Body of pancreas (tissue), 4 donors: ENCODE measurements at places on chromosomes 13 and 19.

DNA sequence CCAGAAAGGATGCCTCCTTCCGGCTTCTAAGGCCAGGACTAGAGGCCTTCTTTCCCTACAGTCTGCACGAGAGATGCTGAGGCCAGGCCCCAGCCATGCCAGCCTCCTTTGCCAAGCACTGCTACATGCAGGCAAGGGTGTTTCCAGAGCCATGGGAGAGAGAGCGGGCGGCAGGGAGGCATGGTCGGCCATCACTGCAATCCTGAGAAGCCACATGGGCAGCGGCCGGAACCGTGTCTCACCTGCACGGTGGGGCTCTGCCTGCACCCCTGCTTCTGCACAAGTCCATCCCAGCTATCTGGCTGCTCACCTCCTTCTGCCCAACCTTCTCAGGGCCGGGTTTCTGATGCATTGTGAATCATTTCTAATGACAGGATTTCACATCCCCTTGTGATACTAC, 35.1 kb downstream of the TSHZ3 start:
- no peak for DNase-seq

DNA sequence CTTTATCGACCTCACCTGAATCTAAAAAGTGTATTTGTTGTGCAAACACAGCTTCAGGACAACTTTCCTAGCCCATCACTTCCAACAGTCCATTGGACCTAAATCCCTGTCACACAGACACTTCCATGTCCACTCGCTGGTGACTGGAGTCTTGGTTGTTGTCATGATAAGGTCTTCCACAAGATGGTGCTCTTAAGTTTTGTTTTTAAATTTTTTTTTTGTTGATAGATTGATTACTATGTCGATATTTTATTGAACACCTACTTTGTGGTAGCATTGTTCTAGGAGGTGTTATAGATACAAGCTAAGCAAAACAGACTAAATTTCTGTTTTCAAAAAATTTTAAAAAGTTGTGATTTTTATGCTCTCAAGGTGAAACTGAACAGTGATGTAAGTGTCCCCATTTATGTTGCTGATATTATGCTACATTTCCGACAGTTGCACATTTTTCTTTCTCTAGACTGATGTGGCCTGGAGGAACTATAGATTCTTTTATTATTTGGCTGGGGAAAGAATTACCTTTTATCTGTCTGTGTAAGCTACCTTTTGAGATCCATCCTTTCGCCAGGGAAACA, 8.1 kb upstream of the ERICH6B start:
- DNase-seq = no peak

DNA sequence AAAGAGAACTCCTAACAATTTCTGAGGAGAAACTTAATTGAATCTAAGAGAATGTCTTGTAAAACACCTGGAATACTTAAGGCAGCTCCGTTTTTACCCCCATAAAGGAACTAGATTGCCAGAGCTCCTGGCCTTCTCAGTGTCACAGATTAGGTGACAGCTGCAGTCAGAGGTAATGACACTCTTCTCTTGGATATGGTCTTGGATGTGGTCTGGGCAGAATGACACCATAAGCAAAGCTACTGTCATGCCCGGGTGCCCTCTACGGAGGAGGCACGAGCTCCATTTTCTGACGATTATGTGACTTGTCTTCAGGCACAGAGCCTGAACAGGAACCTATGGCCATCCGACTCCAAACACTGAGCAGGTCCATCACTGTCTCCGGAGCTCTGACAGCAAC, 46.7 kb downstream of the STK24 start:
- no peak for DNase-seq

DNA sequence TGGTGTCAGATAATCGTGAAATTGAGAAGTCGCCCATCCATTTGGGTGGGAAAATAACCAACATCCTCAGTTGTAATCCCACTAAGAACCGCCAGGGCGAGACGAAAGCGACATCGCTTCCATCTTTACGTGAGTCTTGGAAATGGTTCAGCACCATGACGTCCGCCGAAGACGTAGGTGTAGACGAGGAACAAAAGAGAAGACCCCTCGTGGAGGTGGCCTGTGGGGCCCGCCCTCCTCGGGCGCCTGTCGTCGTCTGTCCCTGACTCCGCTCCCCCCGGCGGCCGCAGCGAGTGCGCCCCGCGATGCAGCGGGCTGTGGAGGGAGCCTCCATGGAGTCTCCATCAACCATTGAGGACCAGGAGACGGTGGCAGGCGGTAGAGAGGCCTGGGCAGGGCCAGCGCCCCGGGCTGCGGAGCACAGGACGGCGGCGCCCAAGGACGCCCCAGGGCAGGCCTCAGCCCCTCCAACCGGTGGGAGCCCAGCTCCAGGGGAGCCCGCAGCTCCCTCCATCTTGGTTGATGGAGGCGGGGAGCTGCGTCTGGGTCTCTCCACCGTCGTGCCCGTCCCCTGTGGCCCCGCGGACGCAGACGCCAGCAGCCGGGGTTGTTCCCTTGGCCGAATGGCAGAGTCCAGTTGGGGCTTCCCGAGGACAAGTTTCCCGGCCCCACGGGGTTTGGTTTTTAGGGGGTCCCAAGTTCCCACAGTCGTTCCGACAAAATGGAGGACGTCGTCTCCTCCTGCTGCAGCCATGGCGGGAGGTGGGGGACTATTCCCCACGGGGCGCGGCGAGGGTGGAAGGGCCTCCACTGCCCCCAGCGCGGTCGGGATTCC, 990 bp upstream of the ZMYM2 start:
- DNase-seq = peak; percentile 70

DNA sequence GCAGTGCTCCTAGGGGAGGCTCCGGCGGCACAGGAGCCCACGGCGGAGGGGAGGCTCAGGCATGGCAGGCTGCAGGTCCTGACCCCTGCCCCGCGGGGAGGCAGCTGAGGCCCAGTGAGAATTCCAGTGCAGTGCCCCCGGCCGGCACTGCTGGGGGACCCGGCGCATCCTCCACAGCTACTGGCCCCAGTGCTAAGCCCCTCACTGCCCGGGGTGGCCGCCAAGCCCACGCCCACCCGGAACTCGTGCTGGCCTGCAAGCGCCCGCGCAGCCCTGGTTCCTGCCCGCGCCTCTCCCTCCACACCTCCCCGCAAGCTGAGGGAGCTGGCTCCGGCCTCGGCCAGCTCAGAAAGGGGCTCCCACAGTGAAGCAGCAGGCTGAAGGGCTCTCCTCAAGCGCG, 62.2 kb downstream of the SPRY2 start:
- no peak for DNase-seq

DNA sequence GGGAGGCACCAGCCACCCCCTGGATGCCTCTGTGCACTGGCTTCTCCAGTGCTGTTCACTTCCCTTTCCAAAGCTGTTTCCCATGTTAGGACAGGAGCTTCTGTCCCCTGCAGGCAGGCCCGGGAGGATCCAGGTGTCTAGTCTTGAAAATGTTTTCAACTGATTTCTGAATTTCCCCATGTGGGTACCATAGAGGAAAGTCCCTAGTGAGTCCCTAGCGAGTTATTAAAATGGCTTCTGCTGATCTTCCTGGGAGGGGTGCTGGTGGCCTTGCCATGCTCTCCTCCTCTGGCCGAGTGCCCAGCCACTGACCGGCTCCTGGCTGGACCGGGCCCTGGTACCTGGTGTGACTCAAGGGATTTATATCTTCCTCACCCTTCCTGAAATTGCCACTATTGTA, 5.2 kb upstream of the ANKRD10 start:
- DNase-seq = peak; percentile 52

DNA sequence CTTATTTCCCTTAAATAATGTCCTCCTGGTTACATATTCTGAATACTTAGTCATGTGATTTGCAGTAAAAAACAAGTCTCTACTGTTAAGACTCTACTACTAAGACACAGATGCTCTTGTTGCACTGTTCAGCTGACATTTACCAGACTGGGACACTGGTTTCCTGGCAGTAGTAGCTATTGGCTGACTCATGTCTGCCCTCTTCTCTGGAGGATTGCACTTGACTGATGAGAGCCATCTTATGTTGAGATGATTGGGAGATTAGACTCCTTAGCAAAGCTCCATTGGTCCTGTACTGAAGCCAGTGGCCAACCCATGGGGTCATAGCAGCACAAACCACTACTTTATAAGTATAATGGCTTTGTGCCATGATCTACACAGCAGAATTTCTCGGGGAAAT, 1672.6 kb upstream of the PCDH20 start:
- DNase-seq = no peak

DNA sequence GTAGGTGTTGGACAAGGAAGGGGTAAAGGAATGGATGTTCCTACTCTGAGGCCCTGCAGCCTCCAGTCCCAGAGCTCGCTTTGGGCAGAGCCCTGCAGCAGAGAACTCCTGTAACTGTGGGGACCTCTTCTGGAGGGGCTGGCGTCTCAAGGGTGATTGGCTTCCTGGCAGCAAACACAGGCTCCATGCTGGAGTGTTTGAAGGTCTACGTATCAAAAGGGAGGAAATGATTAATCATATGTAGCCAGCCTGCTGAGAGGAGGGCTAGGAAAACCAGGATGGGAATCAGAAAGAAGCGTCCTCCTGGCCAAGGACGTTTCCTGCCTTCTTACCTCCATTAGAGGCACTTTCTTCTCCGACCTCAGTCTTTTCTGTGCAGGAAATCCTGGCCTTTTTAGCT, 208.5 kb downstream of the TSHZ3 start:
- no peak for DNase-seq

GRCh38 chr19:56748378-56748777, 76.8 kb upstream of the ZNF835 start:
- peak; percentile 30 for DNase-seq

DNA sequence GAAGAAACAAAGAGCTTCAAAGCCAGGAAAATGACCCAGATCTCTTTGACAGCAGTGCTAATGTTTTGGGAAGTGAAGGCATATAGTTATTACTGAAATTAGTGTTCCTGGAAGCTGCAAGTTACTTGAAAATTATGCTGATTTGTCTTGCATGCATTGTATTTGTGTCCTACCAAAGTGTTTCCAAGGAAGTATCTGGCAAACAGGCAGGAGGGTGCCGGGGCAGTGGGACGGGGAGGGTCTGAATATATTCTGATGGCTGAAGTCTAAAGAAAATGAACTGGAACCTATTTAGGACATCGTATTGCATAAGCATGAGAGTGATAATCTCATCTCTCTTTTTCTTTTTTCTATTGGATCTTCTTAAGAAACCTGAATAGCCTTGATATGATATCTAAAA, 9.0 kb downstream of the RNASEH2B start:
- no peak for DNase-seq

GRCh38 chr19:47256693-47257410, 527 bp downstream of the CCDC9 start:
- DNase-seq = peak; percentile 100

DNA sequence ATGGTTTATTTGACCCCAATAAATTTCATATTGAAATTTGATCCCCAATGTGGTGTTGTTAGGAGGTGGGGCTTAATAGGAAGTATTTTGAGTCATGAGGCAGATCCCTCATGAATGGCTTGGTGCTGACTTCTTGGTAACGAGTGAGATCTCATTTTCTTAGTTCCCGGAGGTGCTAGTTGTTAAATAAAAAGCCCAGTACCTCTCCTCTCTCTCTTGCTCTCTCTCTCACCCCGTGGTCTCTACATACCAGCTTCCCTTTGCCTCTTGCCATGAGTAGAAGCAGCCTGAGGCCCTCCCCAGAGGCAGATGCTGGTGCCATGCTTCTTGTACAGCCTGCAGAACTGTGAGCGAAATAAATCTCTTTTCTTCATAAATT, 39.4 kb upstream of the KATNAL1 start:
- no peak for DNase-seq

DNA sequence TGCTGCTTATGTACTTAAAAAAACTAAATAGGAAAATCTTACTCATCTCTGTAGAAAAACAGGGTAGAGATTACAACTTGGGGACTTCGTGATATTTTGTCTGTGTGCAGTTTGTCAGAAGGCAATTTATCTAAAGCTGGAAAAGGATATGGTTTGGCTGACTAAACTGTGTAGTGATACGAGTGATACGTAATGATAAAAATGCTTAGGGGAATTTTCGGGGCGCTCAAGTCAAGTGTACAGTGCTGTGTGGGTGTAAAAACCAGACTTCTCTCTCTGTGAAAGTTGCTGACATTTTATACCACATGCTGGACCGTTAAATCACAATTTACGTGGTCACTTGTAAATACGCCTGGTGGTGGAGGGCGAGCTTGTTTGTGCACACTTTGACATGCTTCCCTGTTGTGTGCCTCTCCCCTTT, 221.7 kb downstream of the KCNRG start:
- no peak for DNase-seq

- no peak for DNase-seq
Measured at GRCh38 chr19:4444765-4445741, 12.5 kb downstream of the UBXN6 start.

GRCh38 chr19:38949580-38950367, 19.0 kb downstream of the MRPS12 start:
- DNase-seq = peak; percentile 89

- no peak for DNase-seq
Measured at GRCh38 chr19:38425810-38426466, at the start of gene RASGRP4. Gene RASGRP4 (minus strand): TSS chr19:38426219. CDS start chr19:38426091, 128 bp downstream.

DNA sequence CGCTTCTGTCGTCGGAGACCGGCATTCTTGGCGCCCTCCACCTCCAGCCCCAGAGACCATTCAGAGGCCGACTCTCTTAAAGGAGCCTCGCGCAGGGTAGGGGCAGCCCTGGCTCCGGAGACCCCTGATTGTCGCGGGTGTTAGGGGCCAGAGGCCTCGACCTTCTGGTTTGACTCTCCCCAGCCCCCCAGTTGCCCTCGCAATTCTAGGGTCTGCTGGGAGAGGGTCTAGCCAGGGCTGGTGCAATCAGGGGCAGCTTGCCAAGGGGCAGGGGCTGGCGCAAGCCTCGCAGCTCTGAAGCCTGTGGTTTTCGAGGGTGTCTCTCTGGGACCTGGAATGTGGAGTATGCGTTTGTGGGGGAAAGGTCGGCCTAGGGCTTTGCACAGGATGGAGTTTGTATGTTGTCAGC, 1.6 kb upstream of the SLC7A10 start:
- DNase-seq = no peak

DNA sequence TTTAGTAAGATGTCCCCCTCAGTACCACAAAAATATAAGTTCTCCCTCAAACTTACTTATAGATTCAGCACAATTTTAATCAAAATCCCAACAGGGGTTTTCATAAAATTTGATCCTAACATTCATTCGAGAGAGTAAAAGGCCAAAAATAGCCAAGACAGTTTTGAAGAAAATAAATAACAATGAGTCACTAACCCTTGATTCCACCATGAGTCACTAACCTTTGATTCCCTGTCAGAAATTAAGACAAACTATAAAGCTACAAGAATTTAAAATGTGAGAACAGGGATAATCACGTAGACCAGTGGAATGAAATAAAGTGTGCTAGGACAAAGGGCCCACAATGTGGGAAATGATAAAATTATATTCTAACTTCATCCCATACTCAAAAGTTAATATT, 320.3 kb downstream of the SUCLA2 start:
- DNase-seq = no peak

DNA sequence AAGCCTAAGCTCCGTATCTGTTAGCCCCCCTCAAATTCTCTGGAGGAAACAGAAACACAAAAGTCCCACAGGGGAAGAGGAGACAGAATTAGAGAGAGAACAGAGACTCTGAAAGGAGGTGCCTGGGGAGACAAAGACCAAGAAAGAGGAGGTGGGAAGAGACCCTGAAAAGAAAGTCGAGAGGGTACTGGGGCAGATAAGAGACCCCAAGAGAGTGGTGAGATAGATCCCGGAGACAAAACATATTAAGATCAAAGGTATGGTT, 915 bp upstream of the GRWD1 start:
- no peak for DNase-seq

- no peak for DNase-seq
Measured at GRCh38 chr13:113628291-113629270, 29.4 kb downstream of the ATP4B start.
